ENCODE measurements at places on chromosomes 11 and 22.

- H3K27me3 ChIP-seq: no peaks in the 10 kb centered on the region
- DNase-seq: no peak
- no peak overlapping the region for H3K27ac ChIP-seq
Observed at GRCh38 chr11:121039971-121040613, 16.2 kb downstream of the TBCEL start.

DNA sequence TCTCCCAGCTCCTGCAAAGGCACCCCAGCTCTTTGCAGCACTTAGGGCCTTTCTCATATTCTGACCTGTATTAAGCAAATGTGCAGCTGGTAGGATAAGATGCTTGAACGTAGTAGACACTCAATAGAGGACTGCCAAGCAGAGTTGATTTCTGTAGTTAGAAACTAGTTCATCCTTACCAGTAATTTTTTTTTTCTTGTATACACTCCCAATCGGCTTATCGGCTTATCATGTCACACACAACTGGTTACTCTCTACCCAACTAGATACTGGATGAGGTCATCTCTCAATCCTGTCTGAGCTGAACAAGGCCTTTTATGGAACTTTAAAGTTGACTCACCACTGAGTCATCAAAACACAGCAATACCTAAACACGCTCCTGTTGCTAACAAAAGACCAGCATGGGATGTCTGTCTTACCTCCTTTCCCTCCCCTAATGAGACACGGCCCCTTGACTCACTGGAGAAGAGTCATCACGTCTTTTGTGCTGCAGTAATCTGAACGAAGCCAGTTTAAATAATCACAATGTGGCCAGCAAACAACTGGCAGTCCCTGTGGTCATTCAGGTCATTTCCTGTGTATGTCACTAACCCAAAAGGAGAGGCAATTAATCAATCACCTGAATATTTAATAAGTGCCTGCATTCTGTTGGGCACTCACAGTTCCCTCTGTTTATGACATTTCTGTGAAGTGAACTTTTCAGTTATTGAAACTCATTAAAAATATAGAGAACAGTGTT is 7.5 kb upstream of the WEE1 start:
- no peak overlapping the region for H3K27ac ChIP-seq
- no peaks in the 10 kb centered on the region for H3K27me3 ChIP-seq
- H3K4me3 ChIP-seq: no peak overlapping the region
- H3K36me3 ChIP-seq: no peaks in the 10 kb centered on the region

DNA sequence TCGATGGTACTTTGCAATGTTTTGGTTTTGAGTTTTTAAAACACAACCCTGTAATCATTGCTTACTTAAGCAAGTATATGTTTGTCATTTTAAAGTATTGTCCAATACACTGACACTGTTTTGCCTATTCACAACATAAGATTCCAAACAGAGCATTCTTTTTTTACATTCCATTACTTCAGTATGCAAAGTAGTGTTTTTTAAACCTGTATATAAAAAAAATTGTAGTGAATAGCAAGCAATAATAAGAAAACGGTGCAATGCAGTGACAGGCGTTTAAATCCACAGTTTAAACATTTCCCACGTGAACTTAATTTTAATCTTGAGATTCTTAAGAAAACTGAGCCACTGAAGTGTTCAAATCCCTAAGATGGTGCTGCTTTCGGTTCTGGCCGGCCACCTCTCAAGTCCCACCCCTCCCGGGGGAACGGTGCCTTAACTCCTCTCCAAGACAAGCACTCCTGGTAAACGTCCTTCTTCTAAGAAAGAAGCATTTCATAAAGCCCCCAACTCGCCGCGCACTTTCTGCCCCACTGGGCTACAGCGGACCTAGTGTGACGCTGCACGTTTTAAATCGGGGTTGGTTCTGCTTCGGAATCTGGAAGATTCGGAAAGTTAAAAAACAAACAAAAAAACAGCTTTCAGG is 2.9 kb downstream of the PGR start:
- H3K4me1 ChIP-seq: no peaks in the 10 kb centered on the region
- no peak for DNase-seq
- no peaks in the 10 kb centered on the region for H3K27me3 ChIP-seq

- DNase-seq: no peak
- H3K27me3 ChIP-seq: no peaks in the 10 kb centered on the region
- no peak overlapping the region for H3K27ac ChIP-seq
- no peak overlapping the region for H3K4me3 ChIP-seq
- no peaks in the 10 kb centered on the region for H3K36me3 ChIP-seq
Observed at GRCh38 chr11:112175599-112175952, 264 bp downstream of the BCO2 start.

- H3K4me3 ChIP-seq: no peak overlapping the region
- DNase-seq: no peak
- H3K27me3 ChIP-seq: no peaks in the 10 kb centered on the region
- H3K27ac ChIP-seq: no peak overlapping the region
- no peaks in the 10 kb centered on the region for H3K4me1 ChIP-seq
Observed at GRCh38 chr11:109426442-109427240, 4.7 kb downstream of the C11orf87 start.

- peak; percentile 78 for DNase-seq
- H3K27me3 ChIP-seq: peaks cover 4% of the 10 kb centered on the region
- peak within 1 kb of the TSS; percentile 59 for H3K27ac ChIP-seq
- peak within 1 kb of the TSS; percentile 72 for H3K4me3 ChIP-seq
Observed at GRCh38 chr22:26589845-26590736, at the start of gene TPST2. Gene TPST2, minus strand, starts transcription at chr22:26590132. Its CDS starts 48,502 bp downstream, at chr22:26541630.

DNA sequence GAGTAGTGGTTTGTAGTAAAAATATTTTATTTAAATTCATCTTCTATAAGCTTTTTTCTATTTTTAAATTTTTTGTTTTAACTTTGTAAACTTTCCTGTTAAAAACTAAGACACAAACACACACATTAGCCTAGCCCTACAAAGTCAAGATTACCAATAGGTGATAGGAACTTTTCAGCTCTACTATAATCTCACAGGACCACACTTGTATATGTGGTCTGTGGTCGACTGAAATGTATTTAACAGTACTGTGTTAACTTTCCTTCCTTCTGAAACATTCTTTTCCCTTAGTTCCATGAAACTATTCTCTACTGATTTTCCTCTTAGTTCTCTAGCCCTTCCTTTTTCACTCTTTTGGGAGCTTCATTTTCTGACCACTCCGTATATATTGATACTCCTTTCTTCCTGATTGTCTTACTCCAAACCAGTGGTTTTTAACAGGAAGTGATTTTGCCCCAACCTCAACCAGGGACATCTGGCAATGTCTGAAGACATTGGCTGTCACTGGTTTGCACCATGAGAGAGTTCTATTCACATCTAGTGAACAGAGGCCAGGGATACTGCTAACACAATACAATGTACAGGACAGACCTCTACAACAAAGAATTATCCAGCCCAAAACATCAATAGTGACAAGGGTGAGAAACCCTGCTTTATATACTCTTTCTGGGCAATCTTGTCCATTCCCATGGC is 8.8 kb downstream of the ZW10 start:
- no peak overlapping the region for H3K27ac ChIP-seq
- no peaks in the 10 kb centered on the region for H3K4me1 ChIP-seq
- H3K27me3 ChIP-seq: no peaks in the 10 kb centered on the region
- DNase-seq: no peak
- H3K4me3 ChIP-seq: no peak overlapping the region

GRCh38 chr22:47125603-47126002 is 363.2 kb downstream of the TBC1D22A start:
- H3K4me3 ChIP-seq: no peak overlapping the region
- DNase-seq: no peak
- no peak overlapping the region for H3K27ac ChIP-seq
- no peaks in the 10 kb centered on the region for H3K27me3 ChIP-seq
- no peaks in the 10 kb centered on the region for H3K36me3 ChIP-seq
- peaks cover 28% of the 10 kb centered on the region for H3K4me1 ChIP-seq

GRCh38 chr11:127962416-127962815 is 624.9 kb downstream of the ETS1 start:
- H3K4me1 ChIP-seq: no peaks in the 10 kb centered on the region
- no peak overlapping the region for H3K27ac ChIP-seq
- H3K27me3 ChIP-seq: peaks cover 4% of the 10 kb centered on the region
- DNase-seq: no peak

- H3K36me3 ChIP-seq: no peaks in the 10 kb centered on the region
- no peak overlapping the region for H3K4me3 ChIP-seq
- peaks cover 11% of the 10 kb centered on the region for H3K4me1 ChIP-seq
- H3K27ac ChIP-seq: no peak overlapping the region
Observed at GRCh38 chr22:29316141-29316828, 788 bp upstream of the RASL10A start.

DNA sequence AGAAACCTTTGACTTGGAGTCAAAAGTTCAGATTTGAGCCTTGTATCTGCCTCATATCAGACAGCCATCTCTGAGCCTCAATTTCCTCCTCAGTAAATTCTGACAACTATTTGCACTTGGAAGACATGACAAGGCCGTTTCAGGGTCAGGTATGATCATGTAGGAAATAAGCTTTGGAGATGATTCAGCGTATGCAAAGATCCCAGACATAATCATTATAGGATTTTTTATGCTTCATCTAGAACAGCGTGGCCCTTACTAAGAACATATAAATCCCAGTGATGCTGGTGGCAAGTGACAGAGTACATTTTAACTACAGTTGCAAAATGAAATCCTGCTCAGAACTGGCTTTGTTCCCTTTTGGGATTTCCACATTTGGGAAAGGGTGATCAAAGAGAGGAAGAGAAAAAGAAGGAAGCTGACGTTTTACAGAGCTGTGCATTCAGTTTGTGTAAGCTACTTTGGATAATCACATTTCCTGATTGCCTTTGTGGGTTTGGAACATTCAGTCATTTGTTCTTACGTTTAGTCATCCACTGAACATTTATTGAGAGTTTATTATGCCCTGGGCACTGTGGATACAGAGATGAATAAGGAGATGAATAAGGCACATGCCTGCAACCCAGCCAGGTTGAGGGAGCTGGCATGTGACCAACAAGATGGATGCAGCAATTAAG is 81.9 kb upstream of the HEPHL1 start:
- no peak overlapping the region for H3K4me3 ChIP-seq
- no peaks in the 10 kb centered on the region for H3K4me1 ChIP-seq
- H3K27ac ChIP-seq: no peak overlapping the region
- no peak for DNase-seq

GRCh38 chr11:32172848-32173834 is 82.3 kb downstream of the RCN1 start:
- H3K4me1 ChIP-seq: no peaks in the 10 kb centered on the region
- no peak overlapping the region for H3K4me3 ChIP-seq
- H3K27me3 ChIP-seq: peaks cover 25% of the 10 kb centered on the region
- DNase-seq: no peak
- no peak overlapping the region for H3K27ac ChIP-seq
- no peaks in the 10 kb centered on the region for H3K36me3 ChIP-seq

DNA sequence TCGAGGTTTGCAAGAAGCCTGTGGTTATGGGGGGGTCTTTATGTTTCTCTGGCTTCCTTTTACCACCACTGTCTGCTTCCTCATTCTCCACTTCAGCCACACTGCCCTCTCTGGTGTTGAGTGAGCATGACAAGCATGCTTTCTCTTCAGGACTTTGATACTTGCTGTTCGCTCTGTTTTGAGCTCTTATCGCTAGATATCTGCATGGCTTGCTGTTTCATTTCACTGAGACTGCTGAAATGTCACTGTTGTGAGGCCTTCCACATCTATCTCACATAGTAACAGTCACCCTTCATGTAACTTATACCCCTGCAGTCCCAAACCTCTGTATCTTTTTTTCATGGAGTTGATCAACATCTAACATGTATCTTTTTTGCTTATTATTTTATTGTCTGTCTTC is 59.8 kb downstream of the TMEM135 start:
- no peaks in the 10 kb centered on the region for H3K27me3 ChIP-seq
- peaks cover 3% of the 10 kb centered on the region for H3K4me1 ChIP-seq
- peaks cover 18% of the 10 kb centered on the region for H3K36me3 ChIP-seq
